ENCODE measurements at places on chromosomes 2 and 18.
A peak's percentile ranks its signal among the peaks of the same experiment; 100 is the strongest.

GRCh38 chr2:223530811-223531210, 71.3 kb downstream of the SCG2 start:
- no peak for DNase-seq

GRCh38 chr2:223494942-223495341, 107.2 kb downstream of the SCG2 start:
- DNase-seq: no peak

DNA sequence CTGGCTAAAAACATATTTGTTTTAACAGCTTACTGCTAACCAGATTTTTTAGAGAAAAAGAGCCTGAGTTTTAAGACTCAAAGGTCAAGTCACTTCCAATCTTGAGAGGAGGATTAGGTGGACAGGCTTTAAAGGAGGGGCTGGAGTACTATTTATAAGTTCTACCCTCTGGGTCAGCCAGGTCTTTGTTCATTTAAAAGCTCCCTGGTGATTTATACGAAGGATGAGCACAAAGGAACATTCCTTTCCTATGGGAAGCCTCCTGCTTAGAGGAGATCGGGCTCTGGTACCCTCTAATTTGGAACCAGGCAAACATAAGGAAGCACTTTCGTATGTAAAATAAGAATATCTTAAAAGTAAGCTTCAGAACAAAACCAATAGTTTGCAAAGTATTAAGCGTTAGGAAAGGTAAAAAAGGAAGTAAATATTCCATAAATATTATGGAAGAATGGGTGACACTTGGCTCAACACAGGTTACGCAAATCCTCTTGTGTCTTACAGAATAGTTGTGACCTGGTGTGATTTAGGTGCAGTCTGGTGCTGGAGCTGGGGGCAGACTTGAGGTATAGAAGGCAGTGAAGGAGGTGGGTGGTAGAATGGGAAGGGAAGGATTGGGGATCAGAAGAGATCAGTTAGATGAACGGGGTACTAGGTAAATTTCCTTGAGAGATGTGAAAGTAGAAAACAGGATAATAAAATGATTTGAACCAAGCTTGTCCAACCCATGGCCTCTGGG, 35.6 kb downstream of the PDE6D start:
- DNase-seq: no peak

DNA sequence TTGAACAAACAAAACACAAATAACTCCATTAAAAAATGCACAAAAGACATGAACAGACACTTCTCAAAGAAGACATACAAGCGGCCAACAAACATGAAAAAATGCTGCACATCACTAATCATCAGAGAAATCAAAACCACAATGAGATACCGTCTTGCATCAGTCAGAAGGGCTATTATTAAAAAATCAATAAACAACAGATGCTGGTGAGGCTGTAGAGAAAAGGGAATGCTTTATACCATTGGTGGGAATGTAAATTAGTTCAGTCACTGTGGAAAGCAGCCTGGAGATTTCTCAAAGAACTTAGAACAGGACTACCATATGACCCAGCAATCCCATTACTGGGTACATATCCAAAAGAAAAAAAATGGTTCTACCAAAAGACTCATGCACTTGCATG, 37.8 kb downstream of the GPR155 start:
- DNase-seq: no peak

GRCh38 chr18:36688020-36688965, 140.5 kb downstream of the TPGS2 start:
- peak; percentile 44 for DNase-seq

GRCh38 chr18:59026831-59027410, 112.8 kb upstream of the SEC11C start:
- DNase-seq: no peak

GRCh38 chr2:239267288-239267951, 133.4 kb downstream of the HDAC4 start:
- DNase-seq: no peak

DNA sequence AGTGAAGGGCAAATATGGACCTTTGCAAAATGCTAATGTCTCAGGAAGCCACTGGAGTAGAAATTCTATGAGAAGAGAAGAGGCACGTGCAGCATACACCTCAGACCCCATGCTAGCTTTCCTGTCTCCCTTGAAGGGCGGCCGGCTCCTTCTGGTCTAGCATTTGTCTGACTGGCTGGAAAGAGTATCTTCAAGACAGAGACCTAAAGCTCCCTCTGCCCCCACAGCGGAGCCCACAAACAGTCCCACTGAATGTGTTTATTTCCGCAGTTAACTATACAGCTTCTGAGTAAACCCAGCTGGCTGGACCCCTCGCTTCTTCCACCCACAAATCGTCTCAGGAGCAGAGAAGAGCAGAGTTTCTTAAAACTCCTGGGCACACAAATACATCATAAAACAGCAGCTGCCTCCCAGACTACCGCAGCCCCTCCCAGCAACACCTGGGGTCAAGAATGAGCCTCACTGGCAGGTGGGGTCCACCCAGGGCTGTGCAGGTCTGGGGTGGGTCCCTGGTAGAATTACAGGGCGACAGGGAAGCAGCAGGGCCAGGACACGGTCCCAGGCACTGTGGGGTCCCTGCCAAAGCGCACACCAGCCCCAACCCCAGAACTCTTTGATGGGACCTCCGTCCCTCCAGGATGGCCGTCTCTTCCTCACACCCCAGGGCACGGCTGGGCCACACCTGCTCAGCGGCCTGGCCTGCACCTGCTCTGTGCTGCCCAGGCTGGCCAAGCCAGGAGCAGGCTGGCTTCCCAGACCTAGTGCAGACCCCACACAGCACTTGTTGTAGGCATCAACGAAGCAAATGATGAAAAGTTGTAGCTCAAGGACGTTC, 103.8 kb downstream of the PXDN start:
- no peak for DNase-seq

- no peak for DNase-seq
Observed at GRCh38 chr2:86821306-86821705, 30.6 kb upstream of the CD8A start.

DNA sequence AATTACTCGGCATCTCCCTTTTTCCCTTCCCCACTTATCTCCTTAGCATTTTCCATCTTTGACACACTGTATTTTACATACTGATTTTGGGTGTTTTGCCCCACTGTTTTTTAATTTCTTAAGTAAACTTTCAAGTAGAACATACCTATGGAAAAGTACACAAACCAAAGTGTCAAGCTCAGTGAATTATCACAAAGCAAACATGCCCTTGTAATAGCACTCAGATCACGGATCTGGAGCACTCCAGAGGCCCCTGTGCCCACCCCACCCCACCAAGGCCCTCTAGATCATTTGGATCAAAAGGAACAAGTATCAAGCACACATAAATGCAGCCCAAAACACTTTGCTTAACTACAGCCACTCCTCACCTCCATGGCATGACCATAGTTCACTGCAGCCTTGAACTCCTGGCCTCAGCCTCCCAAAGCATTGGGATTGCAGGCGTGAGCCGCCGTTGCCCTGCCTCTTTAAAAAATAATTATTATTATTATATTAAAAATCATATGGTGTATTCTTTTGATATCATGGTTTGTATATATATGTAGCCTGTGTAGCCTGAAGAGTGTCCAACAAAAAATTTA, 38.1 kb downstream of the FER1L5 start:
- DNase-seq: no peak

- DNase-seq: no peak
Observed at GRCh38 chr2:189109921-189110397, 69.6 kb downstream of the COL5A2 start.

GRCh38 chr2:165373278-165374010, 96.1 kb upstream of the CSRNP3 start:
- no peak for DNase-seq

GRCh38 chr2:30398084-30398873, 48.8 kb upstream of the LCLAT1 start:
- DNase-seq: no peak

GRCh38 chr2:108920686-108921085, 68.3 kb downstream of the EDAR start:
- no peak for DNase-seq

- no peak for DNase-seq
Observed at GRCh38 chr2:31219131-31219969, 2.0 kb upstream of the CAPN14 start.

- no peak for DNase-seq
Observed at GRCh38 chr2:36318547-36318946, 37.0 kb upstream of the CRIM1 start.

DNA sequence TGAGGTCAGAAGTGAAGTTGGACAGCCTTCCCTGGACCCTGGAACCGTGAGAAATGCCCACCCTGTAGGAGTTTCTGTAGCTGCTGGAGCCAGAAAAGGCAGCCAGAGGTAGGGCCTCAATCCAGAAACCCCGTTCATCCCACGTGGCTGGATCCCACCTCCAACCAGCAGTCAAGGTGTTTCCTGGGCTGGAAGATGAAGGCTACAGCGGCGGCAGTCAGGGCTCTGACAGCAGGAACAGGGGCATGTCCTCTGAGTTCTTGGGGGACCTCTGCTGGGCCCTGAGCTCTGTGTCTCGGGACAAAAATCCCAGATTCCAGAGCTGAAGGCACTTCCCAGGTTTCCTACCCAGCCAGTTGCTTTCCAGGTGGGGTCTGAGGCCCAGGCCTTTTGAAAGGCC, 218.2 kb downstream of the KLHL29 start:
- DNase-seq: no peak

GRCh38 chr2:122707224-122707824, 951.9 kb downstream of the TSN start:
- DNase-seq: no peak

DNA sequence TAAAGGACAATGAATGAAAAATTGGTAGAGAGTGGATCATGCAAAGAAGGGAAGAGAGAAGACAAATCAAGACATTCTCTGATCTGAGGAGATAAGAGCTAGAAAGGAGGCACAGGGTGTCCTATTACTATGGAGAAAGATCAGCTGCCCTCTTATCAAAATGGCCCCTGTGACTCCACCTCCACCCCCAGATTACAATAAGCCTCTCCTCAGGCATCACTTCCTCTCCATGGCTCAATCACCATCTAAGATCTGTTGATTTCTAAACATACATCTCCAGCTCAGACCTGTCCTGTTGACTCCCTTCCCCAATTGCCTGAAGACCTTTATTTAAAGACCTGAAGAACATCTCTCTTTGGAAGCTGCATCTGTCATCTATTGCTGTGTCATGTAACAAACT, 43.2 kb downstream of the SP100 start:
- DNase-seq: no peak

DNA sequence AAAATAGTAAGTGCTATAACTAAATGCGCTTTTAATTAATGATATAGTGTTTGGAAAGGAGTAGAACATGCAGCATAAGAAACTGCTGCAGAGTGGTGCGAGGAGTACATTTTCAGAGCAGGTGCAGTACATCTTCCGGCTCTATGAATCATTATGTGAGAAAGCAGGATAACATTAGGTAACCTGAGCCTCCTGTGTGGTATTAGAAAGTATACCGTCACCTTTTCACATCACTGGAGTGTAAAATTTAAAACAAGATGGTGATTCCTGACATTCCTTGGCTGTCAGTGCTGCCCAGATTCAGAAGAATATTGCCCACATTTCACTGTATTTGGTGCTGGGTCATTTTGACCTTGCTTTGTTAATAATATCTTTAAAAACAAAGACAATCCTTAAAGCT, 7.8 kb upstream of the DYNC2LI1 start:
- no peak for DNase-seq

DNA sequence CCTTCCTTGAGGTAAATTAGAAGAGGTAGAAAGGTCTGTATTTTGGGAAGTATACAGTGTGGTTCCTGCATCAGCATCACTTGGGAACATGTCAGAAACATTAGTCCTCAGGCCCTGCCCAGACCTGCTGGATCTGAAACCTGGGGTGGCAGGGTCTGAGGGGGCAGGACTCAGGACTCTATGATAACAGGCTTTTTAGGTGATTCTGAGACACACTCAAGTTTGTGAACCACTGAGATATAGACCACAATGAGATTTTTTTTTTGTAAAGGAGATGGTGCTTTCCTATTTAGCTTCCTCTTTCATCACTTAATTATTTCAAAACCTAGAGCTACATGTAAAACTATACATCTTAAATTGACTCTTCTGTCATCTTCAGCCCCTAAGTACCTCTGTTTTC, 262.7 kb upstream of the SPOPL start:
- DNase-seq: no peak

DNA sequence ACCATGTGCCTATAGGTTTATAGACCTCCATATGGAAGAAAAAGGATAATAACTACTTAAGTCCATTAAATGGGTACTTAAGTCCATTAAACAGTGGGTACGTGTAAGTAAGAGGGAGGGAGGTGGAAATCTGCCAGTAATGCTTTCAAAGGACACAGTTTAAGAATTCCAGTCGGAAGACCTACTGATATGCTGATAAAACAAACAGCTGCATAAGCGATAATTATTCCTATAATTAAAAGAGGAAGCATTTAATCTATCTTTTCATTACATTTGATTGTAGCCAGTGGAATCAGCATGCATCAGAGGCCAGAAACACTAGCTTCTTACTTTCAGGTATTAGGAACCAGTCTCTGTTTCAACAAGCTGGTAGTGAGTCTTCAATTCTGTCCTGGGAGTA, 96.4 kb upstream of the DDX18 start:
- DNase-seq: no peak

DNA sequence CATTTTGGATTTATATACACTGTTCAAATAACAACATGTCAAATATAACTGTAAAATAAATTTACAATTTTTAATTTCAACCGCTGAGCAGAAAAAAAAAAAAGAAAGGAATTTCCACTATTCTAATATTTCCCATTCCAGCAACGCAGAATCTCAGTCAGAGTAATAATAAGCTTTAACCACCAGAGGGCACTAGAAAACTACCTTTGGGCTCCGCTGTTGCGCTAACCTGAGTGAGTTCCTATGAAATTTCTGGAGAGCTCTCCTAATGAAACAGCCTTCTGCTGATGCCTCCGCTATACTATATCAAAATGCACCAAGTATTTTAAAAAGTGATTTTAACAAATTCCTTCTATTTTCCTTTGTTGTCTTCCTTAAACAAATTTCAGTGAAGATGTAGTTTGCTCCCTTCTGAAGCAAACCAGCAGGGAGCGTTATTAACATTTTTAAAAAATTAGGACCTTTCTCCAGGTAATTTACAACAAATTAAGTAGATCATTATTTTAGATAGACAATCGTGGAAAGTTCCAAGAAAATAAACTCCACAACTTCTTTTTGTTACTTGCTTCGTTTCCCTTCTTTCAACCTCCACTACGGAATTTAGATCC, 23.0 kb downstream of the ERMN start:
- DNase-seq: peak; percentile 16

DNA sequence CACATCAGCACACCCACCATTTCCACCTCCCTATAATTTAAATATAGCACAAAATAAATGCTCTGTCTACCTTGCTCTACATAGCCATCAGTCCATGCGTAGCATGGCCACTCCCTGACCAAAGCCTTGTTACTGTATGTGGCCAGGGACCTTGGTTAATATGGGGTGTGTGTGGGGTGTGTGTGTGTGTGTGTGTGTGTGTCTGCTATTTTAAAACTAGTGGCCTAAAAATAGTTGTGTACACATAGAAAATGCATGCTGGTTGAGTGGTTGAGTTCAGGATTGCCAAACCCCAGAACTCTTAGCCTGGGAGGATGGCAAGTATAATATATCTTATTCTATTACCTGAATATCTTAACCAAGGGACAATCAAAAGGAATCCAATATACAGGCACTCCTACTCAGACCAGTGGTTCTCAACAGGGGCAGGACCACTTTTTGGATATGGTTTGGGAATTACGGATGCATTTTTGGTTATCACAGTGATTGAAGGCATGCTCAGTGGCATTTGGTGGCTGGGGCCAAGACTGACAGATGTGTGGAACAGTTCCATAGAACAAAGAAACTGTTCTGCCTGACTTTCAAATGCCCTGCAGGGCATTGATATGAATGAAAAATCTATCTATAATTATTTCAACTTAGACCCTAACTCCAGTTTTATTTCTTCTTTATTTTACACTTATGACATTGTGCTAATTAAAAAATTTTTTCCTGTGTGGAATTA, 72.3 kb upstream of the PSME4 start:
- DNase-seq: no peak

Data from AG04450 (cell line).